ENCODE measurements at places on chromosomes 2 and 18.

GRCh38 chr2:127637725-127638252 lies 8.2 kb upstream of the GPR17 start:
- no peak overlapping the region for H3K27ac ChIP-seq
- no peak overlapping the region for H3K4me3 ChIP-seq
- peaks cover 1% of the 10 kb centered on the region for H3K27me3 ChIP-seq
- peak; percentile 58 for DNase-seq
- no peaks in the 10 kb centered on the region for H3K36me3 ChIP-seq
- peaks cover 1% of the 10 kb centered on the region for H3K4me1 ChIP-seq

DNA sequence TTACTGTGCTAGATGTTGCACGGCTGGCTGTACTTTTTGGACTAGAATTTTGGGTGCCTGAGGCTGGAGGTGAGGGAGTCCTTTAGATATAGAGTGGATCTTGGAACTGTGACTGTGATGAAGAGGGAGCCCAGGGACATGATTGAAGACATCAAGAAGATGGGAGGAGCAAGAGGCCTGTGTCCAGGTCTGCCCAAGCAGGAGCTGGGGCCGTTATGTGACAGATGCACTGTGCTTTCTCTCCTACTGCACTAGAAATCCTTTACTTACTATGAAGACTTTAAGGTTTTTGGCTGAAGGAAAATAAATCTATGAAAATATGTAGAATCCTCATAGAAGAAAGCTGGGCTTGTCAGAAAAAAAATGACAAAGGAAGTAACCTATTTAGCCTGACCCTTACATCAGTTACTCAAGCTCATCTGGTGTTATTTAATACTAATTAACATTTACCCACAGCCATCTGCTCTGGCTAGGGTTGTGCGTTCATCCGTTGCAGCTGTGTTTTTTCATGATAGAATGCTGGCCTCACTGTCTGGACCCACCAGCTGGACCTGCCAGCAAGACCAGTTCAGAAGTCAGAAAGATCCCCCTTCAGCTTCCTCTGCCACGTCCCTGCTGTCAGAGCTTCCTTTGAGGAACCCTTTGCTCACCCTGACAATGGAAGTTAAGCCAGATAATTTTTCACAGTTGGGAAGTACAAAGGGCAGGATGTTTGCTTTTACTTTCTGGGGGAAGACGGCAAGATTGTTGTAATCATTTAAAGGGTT lies 16.7 kb downstream of the TSN start:
- H3K27ac ChIP-seq: peak overlapping the region; percentile 99
- H3K27me3 ChIP-seq: peaks cover 20% of the 10 kb centered on the region
- peaks cover 4% of the 10 kb centered on the region for H3K36me3 ChIP-seq
- H3K4me1 ChIP-seq: peaks cover 35% of the 10 kb centered on the region
- peak; percentile 53 for DNase-seq

- no peak overlapping the region for H3K27ac ChIP-seq
- no peak overlapping the region for H3K4me3 ChIP-seq
- no peaks in the 10 kb centered on the region for H3K27me3 ChIP-seq
- no peaks in the 10 kb centered on the region for H3K36me3 ChIP-seq
Measured at GRCh38 chr2:143255899-143256298, 126.7 kb downstream of the ARHGAP15 start.

GRCh38 chr2:105917226-105917625 lies 172.5 kb downstream of the NCK2 start:
- H3K27me3 ChIP-seq: peaks cover 4% of the 10 kb centered on the region
- H3K27ac ChIP-seq: no peak overlapping the region

GRCh38 chr18:37176621-37176934 lies 347.7 kb downstream of the KIAA1328 start:
- H3K4me1 ChIP-seq: peaks cover 6% of the 10 kb centered on the region
- no peaks in the 10 kb centered on the region for H3K27me3 ChIP-seq
- DNase-seq: no peak
- H3K4me3 ChIP-seq: no peak overlapping the region

DNA sequence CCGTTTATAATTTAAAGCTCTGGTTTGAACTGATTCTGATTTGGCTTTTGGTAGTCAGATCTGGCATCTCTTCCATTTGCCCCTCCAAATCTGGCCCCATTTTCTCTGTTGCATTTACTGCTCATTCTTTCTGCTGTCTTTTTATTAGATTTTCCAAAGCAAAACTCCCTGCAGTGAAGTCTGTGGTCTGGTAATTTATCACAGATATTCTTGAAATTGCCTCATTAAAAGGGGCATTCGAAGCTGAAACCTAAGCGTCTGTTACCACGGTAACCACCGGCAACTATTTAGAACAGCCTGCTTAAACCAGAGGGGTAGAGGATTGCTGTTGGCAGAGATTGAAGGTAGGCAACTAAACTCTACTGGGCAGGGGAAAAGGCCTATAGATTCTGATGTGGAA lies 111.5 kb upstream of the UPP2 start:
- peaks cover 10% of the 10 kb centered on the region for H3K4me1 ChIP-seq
- no peaks in the 10 kb centered on the region for H3K36me3 ChIP-seq
- no peak for DNase-seq
- H3K4me3 ChIP-seq: no peak overlapping the region
- H3K27ac ChIP-seq: no peak overlapping the region

- H3K4me3 ChIP-seq: no peak overlapping the region
- H3K4me1 ChIP-seq: peaks cover 72% of the 10 kb centered on the region
- no peaks in the 10 kb centered on the region for H3K36me3 ChIP-seq
Measured at GRCh38 chr2:64637000-64637635, 16.6 kb downstream of the SERTAD2 start.

GRCh38 chr2:205708231-205708631 lies 25.9 kb downstream of the NRP2 start:
- no peaks in the 10 kb centered on the region for H3K27me3 ChIP-seq
- no peak overlapping the region for H3K4me3 ChIP-seq
- H3K27ac ChIP-seq: no peak overlapping the region
- H3K4me1 ChIP-seq: peaks cover 21% of the 10 kb centered on the region
- peaks cover 11% of the 10 kb centered on the region for H3K36me3 ChIP-seq
- no peak for DNase-seq

DNA sequence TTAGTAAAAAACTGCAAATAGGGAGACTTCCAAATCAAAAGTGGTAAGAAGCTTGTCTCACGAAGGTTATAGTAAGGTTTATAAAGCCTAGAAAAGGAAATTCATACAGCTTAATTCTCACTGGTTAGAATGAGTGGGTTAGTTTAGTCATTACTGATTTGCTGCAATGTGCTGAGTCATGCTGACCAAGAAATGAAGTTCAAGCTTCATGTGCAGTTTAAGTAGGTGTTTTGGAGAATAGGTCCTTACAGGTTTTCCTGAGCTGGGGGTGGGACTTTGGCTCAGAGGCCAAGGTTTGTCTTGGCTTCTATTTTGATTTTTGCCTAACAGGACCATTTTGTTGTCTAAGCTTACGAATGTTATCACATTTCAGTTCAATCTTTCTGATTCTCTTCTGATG lies 15.1 kb downstream of the CLIP4 start:
- no peak overlapping the region for H3K27ac ChIP-seq
- no peaks in the 10 kb centered on the region for H3K4me1 ChIP-seq
- no peaks in the 10 kb centered on the region for H3K36me3 ChIP-seq
- no peak overlapping the region for H3K4me3 ChIP-seq

DNA sequence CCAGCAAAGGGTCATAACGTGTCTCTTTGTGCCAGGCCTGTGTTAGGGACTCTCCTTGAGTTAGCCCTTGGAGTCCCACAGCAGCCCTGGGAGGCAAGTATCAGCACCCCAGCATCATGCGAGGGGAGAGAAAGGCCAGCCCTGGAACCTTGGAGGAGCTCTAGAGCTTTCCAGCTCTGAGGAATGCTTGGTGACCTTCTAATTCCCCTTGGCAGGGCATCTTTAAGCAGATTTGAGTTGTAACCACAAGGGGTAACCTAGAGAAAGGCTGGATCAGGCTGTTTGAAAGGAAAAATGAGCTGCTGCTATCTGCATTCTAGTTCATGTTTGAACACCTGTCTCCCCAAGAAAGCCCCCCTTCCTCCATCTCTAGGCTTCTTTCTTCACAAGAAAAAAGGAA lies 23.8 kb upstream of the ODC1 start:
- H3K4me1 ChIP-seq: peaks cover 15% of the 10 kb centered on the region
- DNase-seq: no peak
- no peak overlapping the region for H3K27ac ChIP-seq
- H3K27me3 ChIP-seq: peaks cover 10% of the 10 kb centered on the region
- no peak overlapping the region for H3K4me3 ChIP-seq

GRCh38 chr2:6043238-6043637 lies 351.1 kb downstream of the SOX11 start:
- no peak overlapping the region for H3K27ac ChIP-seq
- peaks cover 5% of the 10 kb centered on the region for H3K27me3 ChIP-seq
- H3K36me3 ChIP-seq: peaks cover 8% of the 10 kb centered on the region
- H3K4me1 ChIP-seq: no peaks in the 10 kb centered on the region

DNA sequence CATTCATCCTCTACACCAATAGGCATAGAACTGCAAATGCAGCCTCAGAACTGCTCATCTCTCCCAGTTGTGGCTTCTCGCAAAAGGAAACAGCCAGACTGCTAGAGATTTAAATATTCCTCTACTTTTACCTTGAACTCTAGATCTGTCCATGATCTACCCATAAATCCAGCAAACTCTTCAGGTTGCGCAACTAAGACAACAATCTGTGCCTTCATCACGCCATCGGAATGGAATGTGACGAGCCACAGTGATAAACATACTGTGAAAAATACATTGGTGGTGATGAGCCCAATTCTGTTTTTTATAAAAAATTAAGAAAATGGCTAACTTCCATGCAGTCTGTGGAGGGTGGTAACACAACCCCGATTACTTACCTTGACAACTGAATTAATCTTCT lies 626.7 kb downstream of the LRRTM4 start:
- peaks cover 2% of the 10 kb centered on the region for H3K27me3 ChIP-seq
- peaks cover 12% of the 10 kb centered on the region for H3K4me1 ChIP-seq
- no peak for DNase-seq
- H3K27ac ChIP-seq: peak overlapping the region; percentile 74
- no peaks in the 10 kb centered on the region for H3K36me3 ChIP-seq

- H3K4me3 ChIP-seq: no peak overlapping the region
- H3K27me3 ChIP-seq: no peaks in the 10 kb centered on the region
- no peaks in the 10 kb centered on the region for H3K36me3 ChIP-seq
- no peaks in the 10 kb centered on the region for H3K4me1 ChIP-seq
Measured at GRCh38 chr2:64708829-64709228, 55.1 kb upstream of the SERTAD2 start.

- H3K4me1 ChIP-seq: peaks cover 4% of the 10 kb centered on the region
- no peak for DNase-seq
- peaks cover 19% of the 10 kb centered on the region for H3K27me3 ChIP-seq
- H3K36me3 ChIP-seq: peaks cover 10% of the 10 kb centered on the region
- H3K27ac ChIP-seq: no peak overlapping the region
- no peak overlapping the region for H3K4me3 ChIP-seq
Measured at GRCh38 chr2:29239209-29239960, 124.2 kb downstream of the CLIP4 start.

GRCh38 chr18:10252494-10252893 lies 201.9 kb upstream of the APCDD1 start:
- no peak overlapping the region for H3K4me3 ChIP-seq
- H3K36me3 ChIP-seq: peaks cover 6% of the 10 kb centered on the region
- DNase-seq: no peak
- no peaks in the 10 kb centered on the region for H3K27me3 ChIP-seq
- no peak overlapping the region for H3K27ac ChIP-seq

DNA sequence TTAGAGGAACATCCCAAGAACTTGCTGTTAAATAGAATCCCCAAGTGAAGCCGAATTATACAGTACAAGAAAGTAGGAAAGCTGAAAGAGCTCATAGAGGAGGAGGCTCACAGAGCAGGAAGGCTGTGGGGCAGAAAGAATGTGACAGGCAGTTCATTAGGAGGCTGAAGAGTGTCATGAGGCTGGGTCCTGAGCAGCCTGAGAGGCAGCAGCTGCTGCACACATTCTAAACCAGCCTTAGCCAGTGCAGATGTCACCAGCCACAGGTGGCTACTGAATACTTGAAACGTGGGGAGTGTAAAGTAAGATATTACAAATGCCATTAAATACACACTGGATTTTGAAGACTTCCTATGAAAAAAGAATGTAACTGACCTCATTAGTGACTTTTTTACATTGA lies 490.2 kb upstream of the KLHL29 start:
- H3K27me3 ChIP-seq: peaks cover 1% of the 10 kb centered on the region
- peak overlapping the region; percentile 77 for H3K27ac ChIP-seq
- peaks cover 24% of the 10 kb centered on the region for H3K4me1 ChIP-seq
- DNase-seq: peak; percentile 51
- no peaks in the 10 kb centered on the region for H3K36me3 ChIP-seq
- H3K4me3 ChIP-seq: no peak overlapping the region

GRCh38 chr2:47896450-47896968 lies 9.8 kb downstream of the FBXO11 start:
- no peaks in the 10 kb centered on the region for H3K36me3 ChIP-seq
- H3K27ac ChIP-seq: no peak overlapping the region
- no peak for DNase-seq

All from glutamatergic neuron (in vitro differentiated cells).